ENCODE measurements at places on chromosomes 6 and 20. TPM values are rescaled to one million over a fixed set of nuclear protein-coding genes. Genes with fewer than 3 reads are reported as not detected.

Gene KIF25
- total RNA-seq = not detected

Gene NKX2-2
- not detected for total RNA-seq

Gene EIF6
- total RNA-seq = 87.9 TPM

- H3K36me3 ChIP-seq = no peaks in the 10 kb centered on the region
- no peak for DNase-seq
- no peak overlapping the region for H3K27ac ChIP-seq
- no peak overlapping the region for H3K4me3 ChIP-seq
- H3K4me1 ChIP-seq = peaks cover 45% of the 10 kb centered on the region
- H3K27me3 ChIP-seq = no peaks in the 10 kb centered on the region
These were observed 44.7 kb downstream of the EYA2 start for GRCh38 chr20:46939031-46939965.

DNA sequence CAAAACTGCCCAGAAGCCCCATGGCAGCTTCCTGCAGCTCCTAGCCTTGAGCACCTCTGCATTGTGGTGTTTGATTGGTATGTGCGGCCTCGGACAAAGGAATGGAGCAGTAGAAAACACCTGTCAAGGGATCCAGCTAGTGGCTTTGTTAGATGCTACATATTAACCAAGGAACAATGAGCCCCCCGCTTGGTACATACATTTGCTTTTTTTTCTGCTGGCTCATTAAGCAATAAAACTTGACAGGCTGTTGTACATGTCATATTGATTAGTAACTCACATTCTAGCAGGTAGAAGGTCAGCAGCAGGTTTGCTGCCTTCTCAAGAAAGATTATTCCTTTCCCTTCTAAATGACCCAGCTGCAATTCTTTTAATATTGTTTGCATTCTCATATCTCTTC lies 937 bp downstream of the SPACA1 start:
- DNase-seq = no peak
- H3K27ac ChIP-seq = no peak overlapping the region
- H3K36me3 ChIP-seq = no peaks in the 10 kb centered on the region
- no peak overlapping the region for H3K4me3 ChIP-seq
- no peaks in the 10 kb centered on the region for H3K4me1 ChIP-seq
- peaks cover 9% of the 10 kb centered on the region for H3K27me3 ChIP-seq

DNA sequence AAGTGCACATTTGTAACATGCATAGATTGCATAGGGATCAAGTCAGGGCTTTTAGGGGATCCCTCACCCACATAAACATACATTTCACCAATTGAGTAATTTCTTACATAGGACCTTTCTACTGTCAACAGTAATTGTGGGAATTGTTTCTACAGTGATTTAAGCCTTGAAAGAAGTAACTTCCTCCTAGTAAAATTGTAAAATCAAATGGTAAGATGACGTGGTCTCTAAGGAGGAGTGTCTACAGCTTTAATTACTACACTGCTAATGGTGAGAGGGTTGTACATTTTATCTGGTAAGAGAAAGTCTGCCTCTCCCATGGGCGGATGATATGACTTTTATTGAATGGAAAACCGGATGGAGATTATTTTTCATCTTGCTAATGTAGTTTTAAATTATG lies 98.0 kb downstream of the RPP40 start:
- no peaks in the 10 kb centered on the region for H3K27me3 ChIP-seq
- H3K4me1 ChIP-seq = no peaks in the 10 kb centered on the region
- H3K4me3 ChIP-seq = no peak overlapping the region
- no peaks in the 10 kb centered on the region for H3K36me3 ChIP-seq
- DNase-seq = no peak

- H3K27ac ChIP-seq = peak overlapping the region; percentile 30
- H3K36me3 ChIP-seq = no peaks in the 10 kb centered on the region
- no peak for DNase-seq
- peaks cover 17% of the 10 kb centered on the region for H3K4me1 ChIP-seq
- no peaks in the 10 kb centered on the region for H3K27me3 ChIP-seq
These were observed 88.9 kb upstream of the ELOVL5 start for GRCh38 chr6:53437557-53438202.

GRCh38 chr20:11227602-11228001 lies 553.8 kb upstream of the JAG1 start:
- H3K4me1 ChIP-seq = no peaks in the 10 kb centered on the region
- H3K36me3 ChIP-seq = no peaks in the 10 kb centered on the region
- H3K27ac ChIP-seq = no peak overlapping the region
- no peak for DNase-seq

DNA sequence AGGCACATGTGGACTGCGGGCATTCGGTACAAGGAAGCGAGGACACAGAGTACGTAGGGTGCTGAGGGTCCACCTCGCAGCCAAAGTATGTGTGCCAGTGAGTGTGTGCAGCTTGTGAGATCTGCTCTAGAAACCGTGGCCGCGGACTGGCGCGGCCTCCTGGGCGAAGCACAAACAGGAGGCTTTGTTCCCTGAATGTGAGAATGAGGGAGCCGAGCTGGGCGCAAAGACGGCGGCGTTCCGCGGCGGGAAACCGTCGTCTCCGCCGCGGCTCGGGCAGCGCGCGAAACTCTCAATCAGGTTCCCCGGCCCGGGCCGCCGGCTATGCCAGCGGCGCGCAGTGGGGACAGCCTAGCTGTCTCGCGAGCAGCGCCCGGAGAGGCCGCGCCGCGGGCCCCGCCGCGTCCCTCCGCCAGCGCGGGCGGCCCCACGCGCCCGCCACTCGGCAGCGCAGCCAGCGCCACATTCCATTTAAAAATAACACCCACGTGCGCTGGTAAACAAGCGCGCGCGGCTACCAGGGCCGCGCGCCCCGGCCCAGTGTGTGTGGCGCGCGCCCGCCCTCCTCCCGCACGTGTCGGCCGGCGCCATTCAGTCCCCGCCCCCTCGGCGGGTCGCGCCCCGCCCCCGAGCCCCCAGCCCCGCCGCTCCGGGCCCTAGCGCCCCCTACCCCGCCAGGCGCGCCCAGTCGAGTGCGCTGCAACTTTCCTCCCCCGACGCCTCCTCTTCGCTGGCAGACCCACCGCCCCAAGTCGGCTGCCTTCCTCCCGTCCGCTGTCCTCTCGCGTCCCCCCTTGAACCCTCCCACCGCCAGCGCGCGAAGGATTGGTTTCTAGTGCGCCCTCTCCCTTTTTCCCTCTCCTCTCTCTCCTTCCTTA lies 3.0 kb upstream of the FOXO3 start:
- peaks cover 24% of the 10 kb centered on the region for H3K4me1 ChIP-seq
- H3K27me3 ChIP-seq = no peaks in the 10 kb centered on the region
- H3K4me3 ChIP-seq = peak overlapping the region; percentile 70
- H3K36me3 ChIP-seq = peaks cover 11% of the 10 kb centered on the region
- H3K27ac ChIP-seq = peak overlapping the region; percentile 97
